HL-60 (cell line): ENCODE measurements at places on chromosomes 11 and 22.

DNA sequence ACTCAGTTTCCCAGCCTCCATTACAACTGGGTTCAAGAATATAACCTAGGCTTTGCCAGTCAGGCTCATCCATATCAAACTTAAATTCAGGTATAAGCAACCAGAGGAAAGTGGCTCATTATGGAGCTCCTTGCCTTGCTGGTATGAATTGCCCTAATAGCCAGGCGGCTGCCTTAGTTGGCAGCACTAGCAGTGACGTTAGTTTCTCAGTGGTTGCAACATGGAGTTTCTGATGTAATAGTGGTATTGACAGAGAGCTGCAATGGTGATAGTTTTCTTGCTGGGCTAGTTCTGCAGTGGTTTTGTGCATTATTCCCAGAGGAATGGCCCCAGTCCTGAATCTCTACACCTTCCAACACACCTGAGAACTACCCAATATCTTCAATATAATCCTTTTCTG is 3.8 kb upstream of the TMEM123 start:
- DNase-seq: peak; percentile 85

GRCh38 chr11:67267188-67268080 is 1.2 kb downstream of the GRK2 start:
- peak; percentile 61 for DNase-seq

DNA sequence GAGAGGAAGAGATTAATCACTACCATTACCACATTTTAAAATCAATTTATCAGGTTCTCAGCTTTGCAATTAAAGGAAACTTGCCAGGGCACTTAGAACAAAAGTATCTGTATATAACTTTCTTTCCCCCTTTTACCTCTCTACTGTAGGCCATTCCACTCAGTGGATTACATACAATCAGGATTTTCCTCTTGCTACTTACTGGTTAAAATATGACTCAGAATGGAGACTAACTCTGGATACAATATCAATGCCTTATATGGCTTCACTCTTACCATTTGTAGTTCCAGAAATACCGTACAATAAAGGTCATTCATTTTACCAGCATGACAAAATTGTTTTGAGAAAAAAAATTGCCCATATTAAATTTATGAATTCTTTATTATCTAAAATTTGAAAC is 706.8 kb downstream of the KCNA4 start:
- DNase-seq: no peak

GRCh38 chr22:37623075-37624016 is 14.7 kb downstream of the GGA1 start:
- DNase-seq: no peak

GRCh38 chr11:134639586-134640330 is 227.7 kb upstream of the B3GAT1 start:
- no peak for DNase-seq

DNA sequence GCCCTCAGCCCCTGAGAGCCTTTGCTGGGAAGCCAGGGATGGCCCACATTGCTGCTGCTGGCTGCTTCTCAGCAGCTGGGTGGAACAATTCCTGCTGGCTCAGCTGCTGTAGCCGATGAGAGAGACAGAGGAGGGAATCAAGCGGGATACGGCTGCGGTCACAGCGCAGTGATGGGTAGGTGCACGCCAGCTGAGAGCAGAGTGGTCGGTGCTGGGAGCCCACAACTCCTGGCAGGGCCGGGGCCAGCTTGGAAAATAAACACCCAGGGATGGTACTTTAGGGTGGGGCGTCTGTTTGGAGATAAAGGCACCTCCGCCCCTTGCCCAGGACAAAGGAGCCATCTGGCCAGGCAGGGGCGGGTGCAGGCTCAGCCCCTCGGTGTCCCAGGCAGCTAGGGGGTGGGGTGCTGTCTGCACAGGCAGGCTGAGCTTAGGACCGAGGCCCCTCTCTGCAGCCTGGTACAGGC is 480.5 kb downstream of the MIAT start:
- no peak for DNase-seq

GRCh38 chr11:39462506-39462905 is 1996.9 kb downstream of the LRRC4C start:
- DNase-seq: no peak
